ENCODE measurements at places on chromosomes 12 and 14.

- peak; percentile 45 for DNase-seq
Measured at GRCh38 chr14:67532998-67533753, at the start of gene PLEKHH1. TSS of gene PLEKHH1 (plus strand) at chr14:67533290. CDS start at chr14:67541868, 8,578 bp downstream.

- no peak for DNase-seq
Measured at GRCh38 chr14:95346266-95346665, 26.6 kb upstream of the CLMN start.

DNA sequence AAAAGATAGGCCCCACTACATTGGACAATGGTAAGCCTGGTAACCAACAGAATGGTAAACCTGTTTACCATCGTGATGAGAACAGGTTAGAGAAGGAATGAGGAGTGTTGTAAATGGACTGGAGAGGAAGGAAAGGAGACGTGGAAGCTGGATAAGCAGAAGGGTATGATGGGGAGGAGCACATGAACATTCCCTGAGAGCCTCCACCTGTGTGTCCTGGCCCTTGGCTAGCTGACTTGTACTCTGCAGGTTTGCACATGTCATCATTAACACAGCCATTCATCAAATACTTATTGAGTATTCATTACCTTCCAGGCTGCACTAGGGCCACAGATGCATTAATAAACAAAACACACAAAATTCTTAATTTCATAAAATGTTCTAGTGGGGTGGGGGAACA, 4.3 kb upstream of the IL26 start:
- DNase-seq, result no peak

- DNase-seq, result no peak
Measured at GRCh38 chr12:32863128-32863527, 33.4 kb downstream of the PKP2 start.

- no peak for DNase-seq
Measured at GRCh38 chr12:43336962-43337555, 214.9 kb downstream of the ADAMTS20 start.

DNA sequence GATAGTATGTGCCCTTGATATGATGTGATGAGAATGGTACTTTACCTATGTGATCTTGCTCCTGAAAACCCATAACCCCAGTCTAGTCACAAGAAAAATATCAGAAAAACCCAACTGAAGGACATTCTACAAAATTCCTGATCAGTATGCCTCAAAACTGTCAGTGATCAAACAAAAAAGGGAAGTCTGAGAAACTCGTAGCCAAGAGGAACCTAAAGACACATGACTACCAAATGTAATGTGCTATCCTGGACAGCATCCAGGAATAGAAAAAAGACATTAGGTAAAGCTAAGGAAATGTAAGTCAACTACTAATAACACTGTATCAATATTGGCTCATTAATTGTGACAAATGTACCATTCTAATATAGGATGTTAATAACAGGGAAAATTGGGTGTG, 4.1 kb upstream of the WIF1 start:
- DNase-seq, result no peak

DNA sequence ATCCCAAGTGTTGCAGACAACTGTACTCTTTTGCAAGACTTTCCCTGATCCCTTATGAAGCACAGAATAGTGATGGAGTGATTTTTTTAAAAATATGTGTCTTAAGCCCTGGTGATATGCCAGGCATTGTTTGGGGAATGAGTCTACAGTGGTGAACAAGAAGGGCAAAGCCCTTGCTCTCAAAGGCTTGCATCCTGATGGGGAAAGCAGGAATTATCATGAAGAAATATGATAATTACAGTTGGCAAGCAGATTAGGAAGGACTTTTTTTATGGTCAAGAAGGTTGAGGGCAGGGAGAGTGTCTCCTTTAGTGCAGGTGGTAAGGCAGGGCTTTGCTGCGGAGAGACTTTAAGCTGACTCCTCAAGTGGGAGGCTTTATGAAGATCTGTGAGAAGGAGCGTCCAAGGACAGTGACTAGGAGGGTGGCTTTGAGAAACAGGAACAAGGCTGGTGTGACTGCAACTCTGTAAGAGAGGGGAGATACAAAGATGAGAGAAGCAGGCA, 100.2 kb downstream of the SYNE2 start:
- DNase-seq, result no peak

GRCh38 chr12:110079477-110080400, 31.4 kb upstream of the C12orf76 start:
- peak; percentile 84 for DNase-seq
